Foreskin keratinocyte (primary cell): ENCODE measurements at places on chromosomes 4 and X.

DNA sequence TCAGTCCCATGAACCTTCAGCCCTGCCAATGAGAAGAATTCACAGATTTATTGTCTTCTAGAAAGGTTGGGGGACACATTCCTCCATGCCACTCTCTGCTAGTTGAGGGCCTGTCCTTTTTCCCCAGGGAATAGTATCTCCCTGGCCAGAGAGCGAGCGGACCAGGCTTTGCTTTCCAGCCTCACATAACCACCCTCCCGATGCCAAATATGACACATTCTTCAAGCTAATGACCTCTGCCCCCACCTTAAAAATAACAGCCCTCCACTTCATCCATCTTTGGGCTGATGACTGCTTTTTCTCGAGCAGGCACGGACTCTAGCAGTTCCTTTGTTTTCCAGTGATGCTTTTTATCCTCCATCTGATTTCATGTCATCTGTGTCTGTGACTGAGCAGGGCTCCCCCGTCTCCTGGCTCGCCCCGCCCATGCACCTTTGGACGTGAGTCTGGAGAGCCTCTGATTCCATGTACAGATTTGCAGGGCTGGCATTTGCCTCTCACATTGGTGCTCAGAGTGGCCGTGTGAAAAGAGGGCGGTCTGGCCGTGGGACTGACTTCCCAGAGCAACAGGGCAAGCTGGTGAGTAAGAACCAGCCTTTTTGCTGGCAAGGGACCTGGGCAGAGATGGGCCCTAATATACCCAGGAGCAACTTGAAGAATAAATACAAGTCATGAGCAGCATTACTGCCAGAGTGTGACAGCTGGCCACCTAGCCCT is 279.8 kb downstream of the BCOR start:
- no peak for DNase-seq

- DNase-seq = peak; percentile 65
These were observed 43.0 kb upstream of the SH3RF1 start for GRCh38 chr4:169313732-169314131.

- no peak for DNase-seq
These were observed 72.2 kb upstream of the PPP3CA start for GRCh38 chr4:101419336-101420135.

- DNase-seq = peak; percentile 21
These were observed 1.7 kb upstream of the DCTD start for GRCh38 chr4:182918791-182919302.

- DNase-seq = no peak
These were observed 3.1 kb downstream of the ZMYM3 start for GRCh38 chrX:71250841-71251240.
